ENCODE measurements at places on chromosomes 7 and 10. TPM values are rescaled to one million over a fixed set of nuclear protein-coding genes. Genes with fewer than 3 reads are reported as not detected.

IL2RA gene
- total RNA-seq, result 16.3 TPM

RARRES2 gene
- 152 TPM for total RNA-seq

DPP6 gene
- 40.0 TPM for total RNA-seq

SPDYE2 gene
- not detected for total RNA-seq

DNA sequence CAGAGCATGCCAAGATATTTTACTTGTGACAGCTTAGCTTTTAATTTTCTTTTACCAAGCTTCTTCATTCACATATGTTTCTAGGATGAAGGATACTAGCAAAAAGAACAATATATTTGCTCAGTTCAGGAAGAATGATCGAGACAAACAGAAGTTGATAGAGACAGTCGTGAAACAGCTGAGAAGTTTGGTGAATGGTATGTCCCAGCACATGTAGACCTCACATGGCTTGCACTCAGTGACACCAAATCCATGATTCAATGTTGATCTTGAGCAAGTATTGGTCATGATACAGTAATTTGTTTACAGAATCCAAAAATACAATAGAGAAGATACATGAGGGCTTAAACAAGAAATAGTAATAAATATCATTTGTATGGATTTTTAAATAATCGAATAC, 2.5 kb upstream of the CYP26C1 start:
- ATAC-seq, result no peak

DNA sequence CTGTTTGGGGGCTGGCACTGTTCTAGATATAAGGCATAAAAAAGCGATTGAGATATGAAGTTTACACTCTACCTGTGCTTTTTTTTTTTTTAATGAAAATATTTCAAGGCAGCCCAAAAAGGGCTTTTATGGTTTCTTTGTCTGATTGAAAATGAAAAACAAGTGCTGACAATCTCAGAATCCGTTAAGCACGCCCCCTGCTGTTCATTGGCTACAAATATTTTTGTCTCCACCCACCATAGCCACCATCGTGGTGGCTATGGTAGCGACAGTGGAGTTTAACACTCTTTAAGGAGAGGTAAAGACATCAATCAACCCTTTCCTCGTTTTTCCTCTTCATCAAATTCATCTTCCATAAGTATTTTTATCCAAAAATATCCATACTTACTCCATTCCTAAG, 94.2 kb downstream of the CD36 start:
- no peak for ATAC-seq

DNA sequence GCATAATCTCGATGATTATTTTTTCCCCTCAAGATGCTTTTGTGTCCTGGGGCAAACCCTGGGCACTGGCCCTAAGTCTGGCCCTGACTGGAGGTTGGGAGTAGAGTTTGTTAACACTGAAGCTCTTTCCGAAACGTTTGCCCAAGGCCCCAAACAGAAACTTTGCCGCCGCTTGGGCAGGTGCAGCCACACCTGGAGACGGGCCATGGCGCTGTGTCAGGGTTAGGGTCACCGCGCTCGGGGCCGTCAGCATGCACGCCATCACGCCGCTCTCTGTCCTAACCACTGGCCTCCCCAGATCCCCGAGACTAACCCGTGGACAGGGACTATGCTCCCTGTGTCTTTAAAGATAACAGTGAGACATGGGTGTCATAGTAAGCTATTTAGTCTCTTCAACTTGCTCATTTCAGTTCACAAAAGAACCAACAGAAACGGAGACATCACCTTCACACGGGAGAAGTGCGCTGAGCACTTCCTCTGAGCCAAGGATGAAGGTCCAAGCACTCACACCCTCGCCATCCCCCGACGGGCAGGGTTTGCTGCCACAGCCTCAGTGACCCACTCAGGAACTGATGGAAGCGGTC, 85.3 kb upstream of the DIP2C start:
- no peak for ATAC-seq

- ATAC-seq, result no peak
Measured at GRCh38 chr10:58320351-58321049, 14.3 kb upstream of the UBE2D1 start.

GRCh38 chr7:36013246-36014014, 139.6 kb upstream of the EEPD1 start:
- ATAC-seq, result no peak

DNA sequence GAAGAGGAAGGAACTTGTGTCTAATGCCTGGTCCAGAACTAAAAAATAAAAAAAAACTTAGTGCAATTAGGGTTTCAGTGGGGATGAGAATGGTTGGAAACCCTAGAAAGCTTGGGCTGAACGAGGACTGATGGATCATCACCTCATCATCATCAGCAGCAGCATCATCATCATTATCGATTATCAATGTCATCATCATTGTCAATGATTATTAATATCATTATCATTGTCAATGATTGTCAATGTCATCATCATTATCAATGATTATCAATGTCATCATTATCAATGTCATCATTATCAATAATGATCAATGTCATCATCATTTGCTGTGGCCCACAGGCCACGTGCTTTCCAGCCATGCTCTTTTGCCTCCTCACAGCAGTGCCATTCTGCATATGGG, 952.0 kb upstream of the ZNF722 start:
- no peak for ATAC-seq
